ENCODE measurements at places on chromosomes 3 and 15.
A peak's percentile ranks its signal among the peaks of the same experiment; 100 is the strongest.

GRCh38 chr3:134796281-134797056 is 1.4 kb downstream of the EPHB1 start:
- peak; percentile 78 for DNase-seq

DNA sequence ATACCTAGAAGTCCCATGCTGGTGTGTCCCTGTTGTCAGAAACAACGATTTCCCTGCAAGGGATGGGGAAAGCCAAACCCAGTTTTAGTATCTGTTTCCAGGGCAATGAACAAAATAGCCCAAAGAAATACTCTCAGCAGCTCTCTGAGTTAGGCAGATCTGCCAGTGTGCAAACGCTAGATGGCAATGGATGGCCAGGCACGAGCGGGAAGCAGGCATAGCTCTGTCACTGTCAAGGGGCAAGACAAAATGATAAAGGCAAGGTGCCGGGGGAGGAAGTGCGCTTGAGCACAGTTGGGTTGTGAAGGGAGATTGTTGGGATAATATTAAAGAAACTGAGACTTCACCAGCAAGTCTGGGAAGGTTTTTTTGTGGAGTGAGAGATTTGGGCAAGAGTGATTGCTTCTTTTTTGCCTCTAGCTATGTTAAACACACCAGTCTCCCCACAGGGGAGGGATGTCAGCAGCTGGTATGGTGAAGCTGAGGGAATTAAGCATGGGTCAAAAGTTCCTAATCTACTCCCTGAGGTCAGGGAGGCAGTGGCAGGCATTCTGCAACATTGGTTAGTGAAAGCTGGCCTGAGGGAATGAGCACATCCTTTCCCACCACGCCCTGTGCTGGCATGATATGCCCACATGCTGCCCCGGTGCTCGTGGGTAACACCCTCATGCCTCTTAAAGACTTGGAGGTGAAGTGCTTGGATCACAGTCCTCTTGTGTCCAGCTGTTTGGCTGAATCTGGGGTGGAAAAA is 117.5 kb downstream of the PDCD6IP start:
- DNase-seq = no peak

GRCh38 chr3:141106842-141107241 is 55.7 kb downstream of the SPSB4 start:
- DNase-seq = no peak

GRCh38 chr3:122523317-122523716 is 8.6 kb upstream of the KPNA1 start:
- no peak for DNase-seq

DNA sequence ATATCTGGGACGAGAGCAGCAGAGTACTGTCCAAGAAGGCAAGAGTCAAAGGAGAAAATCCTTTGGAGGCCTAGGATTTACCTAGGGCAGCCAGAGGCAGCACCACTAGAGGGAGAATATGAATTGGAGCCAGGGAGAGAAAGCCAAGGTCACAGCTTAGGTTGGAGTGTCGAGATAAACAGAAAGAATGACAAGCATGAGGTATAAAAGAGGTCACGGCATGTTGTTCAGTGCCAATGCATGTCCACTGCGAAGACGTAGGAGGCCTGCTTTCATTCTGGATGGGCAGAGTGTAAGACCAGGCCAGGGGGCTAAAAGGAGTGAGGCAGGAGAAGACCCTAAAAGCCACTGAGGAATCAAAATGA is 47.2 kb downstream of the THBS1 start:
- no peak for DNase-seq

GRCh38 chr3:18434711-18435110 is 9.6 kb upstream of the SATB1 start:
- no peak for DNase-seq

GRCh38 chr3:54366839-54367238 is 244.5 kb downstream of the CACNA2D3 start:
- peak; percentile 49 for DNase-seq

GRCh38 chr3:184314363-184314699 is at the start of gene EIF4G1:
EIF4G1 (plus strand) TSS chr3:184314606; CDS start chr3:184315797, 1,191 bp downstream.
- peak; percentile 97 for DNase-seq

GRCh38 chr3:148598619-148599018 is 99.1 kb upstream of the AGTR1 start:
- no peak for DNase-seq

DNA sequence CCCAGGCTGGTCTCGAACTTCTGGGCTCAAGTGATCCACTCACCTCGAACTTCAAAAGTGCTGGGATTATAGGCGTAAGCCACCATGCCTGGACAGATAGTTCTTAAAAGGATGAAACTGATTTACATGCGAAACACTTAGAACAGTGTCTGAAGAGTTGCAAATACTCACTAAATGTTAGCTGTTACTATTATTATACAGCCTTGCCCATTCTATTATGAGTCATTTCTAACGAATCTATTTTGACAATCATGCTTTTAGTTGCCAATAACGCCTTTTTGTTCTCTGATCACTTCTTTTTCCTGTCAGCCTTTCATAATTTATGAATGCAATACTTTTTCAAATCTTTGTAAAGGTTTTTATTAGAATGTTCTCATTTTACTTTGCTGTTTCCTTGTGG is 112.7 kb downstream of the SNRK start:
- DNase-seq = no peak

- no peak for DNase-seq
Measured at GRCh38 chr3:19506171-19506570, 357.9 kb downstream of the KCNH8 start.

DNA sequence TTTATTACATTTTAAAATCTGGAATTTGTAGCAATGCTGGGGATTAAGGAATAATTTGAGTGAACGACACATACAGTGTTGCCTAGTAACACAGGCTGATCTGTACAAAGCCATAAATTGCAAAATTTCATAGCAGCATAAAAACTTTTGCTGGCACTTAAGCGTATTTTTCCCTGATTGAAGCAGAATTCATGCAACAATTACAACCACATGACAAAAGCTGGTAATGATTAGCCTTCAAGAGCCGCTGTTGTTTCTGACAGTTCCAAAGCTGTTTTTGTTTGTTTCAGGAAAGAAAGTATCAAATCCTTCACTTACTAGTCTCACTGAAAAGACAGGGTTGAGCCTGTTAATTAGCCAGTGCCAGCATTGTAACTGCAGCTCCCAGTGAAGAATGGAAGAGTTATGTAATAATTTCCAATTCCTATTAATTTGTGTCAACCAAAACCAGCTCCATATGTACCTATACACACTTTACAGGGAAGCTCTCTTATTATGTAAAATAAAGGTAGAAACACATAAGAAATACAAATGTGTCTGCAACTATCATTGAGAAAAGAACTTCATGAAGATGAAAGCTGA is 60.7 kb downstream of the AGTR1 start:
- no peak for DNase-seq

- DNase-seq = no peak
Measured at GRCh38 chr3:35675206-35675605, 35.9 kb downstream of the ARPP21 start.

- no peak for DNase-seq
Measured at GRCh38 chr3:108833611-108834010, 11.0 kb downstream of the TRAT1 start.

DNA sequence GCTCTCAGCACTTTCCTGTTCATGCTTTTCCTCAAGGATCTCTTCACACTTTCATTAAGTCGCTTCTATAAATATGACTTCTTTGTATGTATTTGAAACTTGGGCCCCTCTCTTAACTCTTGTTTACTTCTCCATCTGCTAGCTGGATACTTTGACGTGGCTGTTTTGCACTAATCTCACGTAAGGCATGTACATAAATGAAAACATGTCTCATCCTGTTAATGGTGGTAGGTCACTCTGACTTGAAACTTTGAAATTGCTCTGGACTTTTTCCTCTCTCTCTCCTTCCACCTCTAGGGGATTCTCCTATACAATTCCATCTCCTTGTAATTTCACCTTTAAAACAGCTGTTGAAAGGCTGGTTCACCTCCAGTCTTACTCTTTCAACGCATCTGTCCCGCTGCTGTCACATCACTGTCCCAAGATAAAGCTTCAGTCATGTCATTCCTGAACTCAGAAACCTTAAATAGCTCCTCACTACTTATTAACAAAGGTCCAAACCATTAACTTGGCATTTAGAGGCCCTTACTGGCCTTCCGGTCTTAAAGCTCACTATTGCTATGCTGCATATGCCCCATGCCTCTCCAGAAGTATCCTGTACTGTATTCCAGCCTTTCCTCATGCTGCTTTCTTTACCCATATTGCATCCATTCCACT is 1.2 kb downstream of the BLOC1S6 start:
- DNase-seq = no peak

DNA sequence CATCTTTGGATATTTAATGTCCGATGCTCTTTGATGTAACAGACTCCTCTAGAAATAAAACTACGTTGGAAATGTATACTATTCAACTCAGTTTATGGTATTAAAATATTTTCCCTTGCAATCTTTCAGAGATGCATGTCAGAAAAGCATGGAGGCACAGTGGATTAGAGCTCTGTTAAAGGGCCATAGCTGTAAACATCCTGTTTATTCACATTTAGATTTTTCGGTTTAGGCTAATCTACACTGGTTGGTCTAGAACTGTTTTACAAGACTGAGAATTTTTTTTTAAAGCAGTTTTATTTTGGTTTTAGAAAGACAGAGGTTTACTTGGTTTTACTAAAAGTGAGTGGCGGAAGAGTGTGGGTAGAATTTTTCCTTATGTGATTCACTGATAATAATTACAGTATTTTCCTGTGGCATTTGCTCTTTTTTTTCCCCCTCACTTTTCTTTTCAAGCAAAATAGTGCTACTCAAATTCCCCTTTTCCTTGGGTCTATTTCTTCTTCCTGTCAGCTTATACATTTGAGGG is 132.1 kb downstream of the IL1RAP start:
- no peak for DNase-seq

DNA sequence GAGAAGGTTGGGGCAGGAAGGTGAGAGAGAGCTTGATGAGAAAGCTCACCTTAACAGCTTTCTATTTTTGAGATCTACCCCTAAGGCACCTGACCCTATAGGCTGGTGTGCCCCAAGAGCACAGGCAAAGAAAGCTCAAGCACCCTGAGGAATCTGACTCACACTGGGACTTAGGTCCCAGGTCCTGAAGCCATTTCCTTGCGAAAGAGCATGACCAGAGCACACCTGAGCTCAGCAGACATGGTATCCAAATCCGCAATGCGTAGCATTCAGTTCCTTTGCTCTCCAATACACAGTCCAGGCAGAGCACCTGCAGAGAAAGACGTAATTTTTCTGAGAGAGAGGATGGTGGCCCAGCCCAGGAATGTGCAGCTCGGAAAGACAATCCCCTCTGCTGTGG is 112.1 kb upstream of the LPP start:
- no peak for DNase-seq

DNA sequence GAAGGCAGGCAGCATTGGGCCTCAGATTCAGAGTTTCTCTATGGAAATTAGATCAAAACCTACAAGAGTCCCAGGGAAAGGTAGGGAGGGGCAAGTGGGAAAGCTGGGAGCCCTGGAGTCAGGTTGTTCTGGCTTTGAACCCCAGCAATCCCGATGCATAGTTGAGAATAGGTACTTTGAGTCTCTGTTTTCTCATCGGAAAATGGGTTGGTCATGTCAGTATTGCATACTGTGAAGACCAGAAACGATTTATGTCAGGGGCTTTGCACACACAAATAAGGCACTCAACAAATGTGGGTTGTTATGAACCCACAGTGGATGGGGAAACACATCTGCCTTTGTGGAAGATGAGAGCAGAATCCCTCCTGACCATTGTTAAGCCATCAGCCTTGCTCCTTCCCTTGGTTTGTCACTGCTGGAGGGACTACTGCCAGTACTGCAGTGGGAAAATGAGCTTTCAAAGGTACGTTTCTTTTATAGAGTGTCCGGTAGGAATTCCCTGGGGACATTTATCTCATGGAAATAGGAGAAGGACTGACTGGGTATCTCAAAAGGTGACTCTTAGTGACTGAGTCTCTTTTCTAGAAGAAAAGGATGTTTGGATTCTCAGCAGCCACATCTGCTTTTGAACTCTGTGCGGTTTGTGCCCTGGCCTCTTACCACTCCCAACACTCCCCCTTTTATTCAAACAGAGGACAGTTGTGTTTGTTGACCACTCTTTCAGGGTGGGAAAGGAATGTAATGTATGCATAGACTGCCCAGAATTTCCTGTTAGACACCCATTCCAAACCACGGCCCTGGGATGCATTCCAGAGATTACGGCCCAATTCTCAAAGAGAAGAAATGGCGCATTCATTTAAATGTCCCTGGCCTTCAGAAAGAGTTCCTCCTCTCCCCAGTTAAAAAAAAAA is 54.6 kb upstream of the VILL start:
- DNase-seq = no peak

GRCh38 chr15:39242345-39242744 is 338.5 kb upstream of the THBS1 start:
- no peak for DNase-seq

DNA sequence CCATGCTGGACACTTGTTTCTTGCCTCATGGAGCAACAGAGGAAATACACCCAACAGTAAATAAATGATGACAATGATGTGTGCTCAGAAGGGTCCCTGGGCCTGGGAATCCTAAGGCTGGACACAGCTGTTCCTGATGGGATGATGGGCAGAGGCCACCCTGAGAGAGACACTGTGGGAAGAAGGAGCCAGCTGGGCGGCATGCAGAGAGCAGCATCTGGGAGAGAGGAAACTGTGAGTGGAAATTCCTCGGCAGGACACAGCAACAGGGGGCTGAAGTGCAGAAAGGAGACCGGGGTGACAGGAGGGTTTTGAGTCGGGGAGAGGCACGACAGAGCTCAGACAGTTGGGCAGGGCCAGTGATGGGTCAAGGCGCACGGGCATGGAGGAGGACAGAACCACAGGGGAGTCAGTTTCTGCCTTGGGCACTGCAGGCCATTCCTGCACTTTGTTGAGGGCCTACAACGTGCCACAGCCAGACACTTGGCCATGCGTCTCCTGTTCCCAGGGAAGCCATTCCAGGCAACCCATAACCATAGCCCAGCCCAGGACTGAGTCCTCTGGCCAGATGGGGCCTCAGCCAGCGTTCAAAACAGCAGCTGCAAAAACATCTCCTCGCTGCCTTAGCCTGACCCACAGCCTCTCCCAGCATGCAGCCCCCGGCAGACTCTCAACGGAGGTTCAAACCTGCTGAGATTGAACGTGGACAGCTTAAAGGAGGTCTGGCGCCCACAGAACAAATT is 36.7 kb upstream of the SLC6A1 start:
- no peak for DNase-seq

GRCh38 chr3:10725067-10725466 is 91.0 kb upstream of the SLC6A11 start:
- DNase-seq = no peak

DNA sequence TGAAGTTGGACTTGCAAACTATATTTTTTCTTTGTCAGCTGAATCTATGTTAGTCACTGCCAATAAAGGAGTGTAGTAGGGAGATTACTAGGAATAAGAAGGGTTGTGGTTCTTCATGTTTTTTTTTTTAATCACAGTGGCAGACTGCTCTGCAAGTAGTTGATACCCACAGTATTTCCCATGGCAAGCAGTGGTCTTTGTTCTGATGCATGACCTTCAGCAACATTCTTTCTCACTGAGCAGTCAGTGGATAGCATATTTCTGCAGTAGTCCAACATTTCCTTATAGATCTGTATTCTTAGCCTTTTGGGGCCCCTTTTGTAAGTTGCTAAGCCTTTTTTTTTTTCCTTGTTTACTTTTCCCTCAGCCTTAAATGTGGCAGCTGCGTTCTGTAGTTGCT is 151.1 kb downstream of the DOCK3 start:
- DNase-seq = no peak

- peak; percentile 46 for DNase-seq
Measured at GRCh38 chr3:141000027-141000663, 51.0 kb upstream of the SPSB4 start.

- DNase-seq = no peak
Measured at GRCh38 chr3:39184968-39185285, 7.5 kb downstream of the XIRP1 start.

GRCh38 chr3:14507305-14507741 is 32.8 kb downstream of the GRIP2 start:
- no peak for DNase-seq

GRCh38 chr15:25176616-25176923 is 221.8 kb downstream of the SNRPN start:
- DNase-seq = no peak

Data from NCI-H1105 (cell line).